ENCODE measurements at places on chromosomes 5 and 9.

DNA sequence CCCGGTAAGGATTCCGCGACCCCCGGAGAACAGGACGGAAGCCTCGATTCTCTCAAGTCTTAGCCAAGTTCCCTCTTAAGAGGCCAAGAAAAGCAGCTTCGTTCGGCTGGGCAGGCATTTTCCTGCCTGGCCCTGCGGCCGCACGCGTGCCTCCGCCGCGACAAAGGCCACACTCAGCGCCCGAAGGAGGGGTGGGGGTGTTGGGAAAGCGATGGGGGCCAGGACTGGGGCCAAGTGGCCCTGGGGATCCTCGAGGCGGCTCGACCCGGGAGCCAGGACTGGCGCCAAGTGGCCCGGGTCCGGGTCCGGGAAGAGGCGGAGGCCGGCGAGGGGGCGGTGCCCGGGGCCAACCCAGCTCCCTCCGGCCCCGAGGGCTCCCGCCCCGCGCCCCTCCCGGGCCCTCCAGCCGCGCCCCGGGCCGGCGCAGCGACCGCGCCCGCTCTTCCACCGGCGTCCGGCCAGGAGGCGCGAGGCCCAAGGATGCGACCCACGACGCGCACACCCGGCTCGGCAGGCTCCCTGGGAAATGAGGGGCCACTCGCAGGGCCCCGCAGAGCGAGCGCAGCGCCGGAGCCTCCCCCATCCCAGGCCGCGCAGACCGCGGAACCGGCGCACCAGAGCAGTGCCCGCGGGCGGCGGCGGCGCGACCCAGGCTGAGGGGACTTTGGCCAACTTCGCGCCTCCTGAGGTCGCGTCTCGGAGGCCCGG is 756 bp downstream of the VAV2 start:
- no peak for DNase-seq

- no peak for DNase-seq
Measured at GRCh38 chr5:123297866-123298265, 125.3 kb downstream of the CEP120 start.

GRCh38 chr9:34701023-34701768 is 8.7 kb downstream of the CCL21 start:
- DNase-seq, result peak; percentile 80

- DNase-seq, result no peak
Measured at GRCh38 chr5:151707567-151707966, 20.9 kb upstream of the SPARC start.

DNA sequence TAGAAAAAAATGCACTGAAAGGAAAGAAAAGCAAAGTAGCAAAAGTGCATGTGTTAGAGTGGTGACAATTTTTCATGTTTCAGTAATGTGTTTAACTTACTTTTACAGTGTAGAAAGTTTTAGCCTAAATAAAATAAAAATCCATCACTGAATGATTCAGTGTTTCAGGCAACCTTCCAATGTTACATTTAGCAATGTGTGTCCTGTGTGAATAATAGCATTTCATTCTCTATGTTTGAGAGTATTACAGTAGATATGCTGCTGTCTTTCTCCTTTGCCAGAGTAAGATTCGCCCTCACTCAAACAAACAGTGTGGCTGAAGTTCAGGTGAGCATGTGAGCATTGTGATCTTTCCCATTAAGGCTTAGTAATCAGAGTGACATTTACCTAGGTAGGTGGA is 171.1 kb downstream of the TARS1 start:
- DNase-seq, result no peak

DNA sequence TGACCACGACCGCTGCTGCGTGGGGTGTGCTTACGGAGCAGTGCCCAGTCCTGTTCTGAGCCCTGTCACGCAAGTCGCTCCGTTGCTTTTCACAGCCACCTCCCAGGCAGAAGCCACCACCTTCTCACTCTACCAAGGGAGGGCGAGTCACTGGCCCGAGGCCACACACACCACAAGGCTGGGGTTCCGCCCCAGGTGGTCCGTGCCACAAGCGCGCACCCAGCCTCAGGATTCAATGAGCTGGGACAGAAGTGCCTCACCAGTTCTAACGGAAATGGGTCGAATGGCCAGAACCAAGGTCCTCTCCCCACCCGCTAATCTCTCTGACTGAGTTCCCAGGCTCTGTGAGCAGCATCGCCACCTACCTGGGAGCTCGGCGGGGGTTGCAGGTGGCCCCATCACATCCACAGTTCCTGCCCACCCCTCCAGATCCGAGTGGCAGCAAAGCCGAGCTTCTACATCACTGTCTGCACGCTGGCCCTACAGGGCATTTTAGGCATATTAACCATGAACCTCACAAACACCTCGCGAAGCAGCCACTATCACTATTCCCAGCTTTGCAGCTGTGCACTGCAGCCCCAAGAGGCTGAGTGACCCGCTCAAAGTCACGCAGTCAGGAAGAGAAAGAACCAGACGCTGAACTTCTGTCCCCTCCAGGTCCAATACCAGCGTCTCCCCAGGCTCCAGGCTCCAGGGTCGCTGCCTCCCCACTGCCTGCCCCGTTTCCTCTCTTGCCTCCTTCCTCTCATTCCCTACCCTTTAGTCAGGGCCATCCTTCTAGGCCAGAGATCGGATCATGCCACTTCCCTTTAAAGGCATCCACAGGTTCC is 92.1 kb upstream of the PHYKPL start:
- no peak for DNase-seq

- no peak for DNase-seq
Measured at GRCh38 chr9:106697390-106697749, 165.6 kb upstream of the ZNF462 start.

- DNase-seq, result no peak
Measured at GRCh38 chr5:52767217-52767743, 20.4 kb upstream of the ITGA1 start.

DNA sequence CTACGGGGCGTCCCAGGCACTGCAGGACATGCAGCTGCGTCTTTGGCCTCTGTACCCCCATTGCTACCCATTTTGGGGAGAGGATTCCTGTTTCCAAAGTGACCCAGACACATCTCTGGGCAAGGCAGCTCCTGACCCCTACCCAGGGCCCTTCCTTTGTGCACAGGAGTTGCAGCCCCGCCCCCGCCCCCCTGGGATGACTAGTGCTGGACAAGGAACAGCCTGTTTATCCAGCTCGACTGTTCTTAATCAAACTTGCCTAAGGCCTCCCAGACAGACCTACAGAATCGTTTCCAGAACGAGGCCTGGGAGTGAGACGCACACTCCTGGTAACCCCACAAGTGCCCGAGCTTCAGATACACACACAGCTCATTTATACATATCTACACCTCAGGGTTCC is 13.2 kb downstream of the DIPK1B start:
- DNase-seq, result no peak

GRCh38 chr9:21028466-21028865 is 3.0 kb downstream of the HACD4 start:
- no peak for DNase-seq

DNA sequence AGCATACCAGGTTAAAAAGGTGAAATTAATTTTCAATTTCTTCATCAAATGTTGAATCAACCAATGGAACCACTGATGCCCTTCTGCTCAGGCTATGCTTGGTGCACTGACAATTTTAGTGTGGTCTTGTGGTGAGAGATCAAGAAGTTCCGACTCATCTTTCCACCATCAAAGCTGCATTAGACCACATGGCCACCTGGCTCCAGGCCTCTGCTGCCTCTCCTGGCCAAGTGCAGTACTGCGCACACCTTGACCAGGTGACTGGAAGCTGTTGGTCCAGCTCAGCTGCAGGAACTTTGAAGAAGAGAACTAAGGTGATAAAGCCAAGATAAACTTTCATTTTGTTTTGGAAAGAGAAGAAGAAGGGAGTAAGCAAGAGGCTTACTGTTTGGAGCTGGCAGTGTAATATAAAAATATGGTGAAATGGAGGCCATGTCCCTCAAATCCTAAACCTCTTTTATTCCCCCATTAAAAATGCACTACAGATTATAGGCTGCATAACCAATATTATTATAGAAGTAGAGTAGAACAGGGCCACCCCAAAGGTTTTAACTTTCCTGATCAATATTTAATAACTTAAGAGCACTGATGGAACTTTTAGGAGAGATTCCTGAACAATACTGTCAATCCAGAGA is 315.5 kb upstream of the C9orf72 start:
- peak; percentile 6 for DNase-seq

DNA sequence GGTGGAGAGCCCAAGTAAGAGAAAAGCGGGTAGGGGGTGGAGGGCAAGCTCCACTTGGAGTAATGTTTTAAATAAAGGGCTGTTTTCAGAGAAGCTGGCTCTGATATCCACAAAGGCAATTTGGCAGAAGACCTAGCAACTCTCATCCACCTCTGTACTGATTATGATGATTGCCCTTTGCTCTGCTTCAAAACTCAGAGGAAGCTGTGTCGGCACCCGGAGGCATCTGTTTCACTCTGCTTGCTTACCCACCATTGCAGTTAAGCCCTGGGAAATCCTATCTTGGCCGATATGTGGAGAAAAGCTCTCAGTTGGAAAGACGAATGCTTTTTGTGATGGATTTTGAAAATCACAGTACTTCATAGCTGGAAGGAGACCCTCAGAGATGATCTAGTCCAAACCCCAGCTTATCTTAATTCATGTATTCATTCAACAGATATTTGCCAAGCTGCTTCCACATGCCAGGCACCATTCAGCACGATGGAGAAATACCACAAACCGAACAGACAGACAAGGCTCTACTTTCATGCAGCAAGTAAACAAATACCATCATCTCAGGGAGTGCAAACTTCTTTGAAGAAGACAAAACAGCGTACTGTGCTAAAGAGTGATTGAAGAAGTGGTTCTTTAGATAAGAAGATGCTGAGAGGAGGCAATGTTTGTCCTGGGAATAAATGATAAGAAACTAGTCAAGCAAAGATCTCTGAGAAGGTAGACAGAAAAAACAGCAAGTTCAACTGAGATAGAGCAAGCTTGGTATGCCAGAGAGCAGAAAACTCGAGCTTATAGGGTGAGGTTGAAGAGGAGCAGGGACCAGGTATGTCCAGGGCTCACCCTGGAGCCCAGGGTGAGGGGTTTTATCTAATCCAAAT is 140.4 kb upstream of the SPDL1 start:
- no peak for DNase-seq
